Stimulated activated CD4-positive, alpha-beta T cell treated with anti-CD3 and anti-CD28 coated beads, Interleukin-2, amount 100 ng/mL, for 4 hours (primary cell): ENCODE measurements at places on chromosomes 5 and 9.

DNA sequence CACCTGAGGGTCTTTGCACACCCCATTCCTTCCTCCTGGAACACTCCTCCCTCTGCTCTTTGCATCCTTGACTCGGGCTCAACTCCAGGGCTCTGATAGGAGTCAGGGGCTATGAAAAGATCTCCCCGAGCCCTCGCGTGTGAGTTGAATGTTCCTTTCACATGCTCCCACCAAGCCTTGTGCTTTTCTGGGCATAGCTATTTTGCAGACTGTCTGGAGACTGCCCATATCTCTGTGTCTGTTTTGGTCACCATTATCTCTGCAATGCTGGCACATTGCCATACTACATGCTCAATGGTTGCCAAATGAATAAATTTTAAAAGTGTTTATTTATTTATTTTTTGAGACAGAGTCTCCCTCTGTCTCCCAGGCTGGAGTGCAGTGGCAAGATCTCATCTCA, 56.9 kb upstream of the PLPP1 start:
- no peak for DNase-seq

DNA sequence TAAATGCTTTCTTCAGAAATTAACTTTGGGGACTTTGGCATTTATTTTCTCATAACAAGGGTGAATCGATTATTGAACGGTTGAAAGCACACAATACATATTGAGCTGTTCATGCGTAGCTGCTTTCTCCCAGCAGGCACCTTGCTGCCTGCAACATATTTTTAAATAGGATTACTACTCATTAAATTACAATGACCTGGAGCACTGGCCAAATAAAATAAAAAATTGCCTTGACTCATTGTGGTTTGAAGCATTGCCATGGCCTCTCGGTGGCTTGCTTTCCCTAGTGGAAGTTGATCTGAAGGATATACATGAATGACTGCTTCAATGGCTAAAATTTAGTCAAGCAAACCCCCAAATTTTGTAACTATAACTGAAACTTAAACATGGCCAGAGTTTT, 181.6 kb upstream of the NUDT12 start:
- no peak for DNase-seq

DNA sequence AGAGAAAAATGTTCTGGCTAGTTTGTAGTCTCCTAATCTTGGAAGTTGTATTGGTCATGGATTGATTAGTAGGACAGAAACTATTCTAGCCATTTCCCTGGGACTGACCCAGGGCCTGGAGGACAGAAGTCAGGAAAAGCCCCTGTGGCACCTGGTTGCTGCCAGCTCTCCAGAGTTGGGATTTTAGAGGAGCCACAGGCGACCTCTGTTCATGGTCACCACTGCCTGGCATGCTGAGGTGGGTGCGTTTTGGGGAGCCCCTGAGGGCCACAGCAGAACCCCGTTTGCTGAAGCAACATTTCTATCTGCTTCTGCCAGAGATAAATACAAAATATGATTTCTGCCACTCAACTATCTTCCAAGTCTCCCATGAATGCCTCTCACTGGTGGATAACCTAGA, 7.6 kb upstream of the MAPK9 start:
- DNase-seq = no peak

DNA sequence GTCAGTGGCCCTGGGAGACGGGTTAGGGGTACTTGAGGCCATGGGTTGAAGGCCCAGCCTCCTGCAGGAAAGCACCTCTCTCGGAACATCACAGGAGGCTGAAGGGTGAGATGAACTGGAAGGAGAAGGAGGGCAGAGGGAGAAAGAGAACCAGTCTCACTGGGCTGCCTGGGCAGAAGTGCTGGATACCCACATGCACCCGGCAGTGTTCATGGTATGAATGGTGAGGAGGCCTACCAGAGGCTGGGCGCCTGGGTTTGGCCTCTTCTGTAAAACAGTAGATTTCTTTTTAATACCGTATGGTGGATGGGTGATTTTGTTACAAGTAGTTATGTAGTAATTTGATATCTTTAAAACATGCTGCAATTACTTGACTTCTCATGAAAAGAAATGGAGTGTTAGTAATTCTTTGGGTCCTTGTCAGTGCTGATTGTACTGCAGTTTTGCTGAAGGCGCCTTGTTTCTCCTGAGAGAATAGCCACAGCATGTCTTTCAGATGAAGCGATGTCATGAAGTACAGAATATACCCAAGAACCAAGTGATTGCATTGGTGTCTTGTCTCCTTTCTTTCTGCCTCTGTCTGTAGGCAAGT, 258.6 kb downstream of the FANCC start:
- DNase-seq = no peak

- DNase-seq = no peak
Measured at GRCh38 chr5:105573575-105573974, 2011.0 kb upstream of the NUDT12 start.

GRCh38 chr5:124634741-124635323, 111.6 kb downstream of the ZNF608 start:
- no peak for DNase-seq

DNA sequence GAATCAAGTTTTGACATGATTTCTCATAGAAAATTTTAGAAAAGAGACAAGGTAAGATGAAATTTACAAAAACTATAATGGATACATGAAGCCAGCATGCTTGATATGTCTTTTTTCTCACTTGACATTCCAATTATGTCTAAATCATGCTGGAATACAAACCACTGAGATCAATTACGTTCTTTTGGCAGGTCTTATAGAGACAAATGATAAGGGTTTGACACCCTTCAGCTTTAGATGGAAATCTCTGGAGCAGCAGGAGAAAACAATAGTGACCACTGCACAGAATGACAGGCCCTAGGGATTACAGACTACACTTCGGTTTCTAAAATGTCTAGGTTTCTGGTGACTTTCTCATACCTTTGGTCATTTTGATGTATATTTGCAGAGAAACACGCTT, 342.9 kb downstream of the TRPM3 start:
- no peak for DNase-seq

GRCh38 chr9:136141682-136142413, 23.2 kb upstream of the TMEM250 start:
- DNase-seq = no peak

GRCh38 chr9:121613009-121613752, 38.3 kb upstream of the DAB2IP start:
- no peak for DNase-seq

DNA sequence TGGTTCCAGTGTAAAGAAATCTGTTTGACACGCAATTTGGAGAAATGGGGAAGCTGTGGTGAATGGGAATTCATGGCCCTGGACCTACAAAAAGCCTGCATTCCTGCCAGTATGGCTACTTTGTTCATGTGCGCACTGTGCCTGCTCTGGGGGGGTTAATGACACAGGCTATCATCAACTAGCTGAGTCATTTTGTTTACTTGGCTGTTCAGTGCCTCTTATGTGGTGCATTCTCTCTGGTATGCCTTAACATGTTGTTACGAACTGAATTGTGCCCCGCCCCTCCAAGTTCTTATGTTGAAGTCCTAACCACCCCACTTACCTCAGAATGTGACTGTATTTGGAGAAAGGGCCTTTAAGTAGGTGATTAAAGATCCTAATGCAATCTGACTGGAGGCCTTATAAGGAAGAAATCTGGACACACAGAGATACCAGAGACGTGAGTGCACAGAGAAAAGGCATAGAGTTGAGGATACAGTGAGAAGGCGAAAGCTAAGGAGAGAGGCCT, 20.4 kb upstream of the UBAP1 start:
- no peak for DNase-seq

GRCh38 chr5:55324815-55325418, 17.1 kb downstream of the MTREX start:
- DNase-seq = no peak

GRCh38 chr5:6633469-6634245, 417 bp downstream of the SRD5A1 start:
- DNase-seq = no peak

- no peak for DNase-seq
Measured at GRCh38 chr5:80302636-80303035, 17.2 kb upstream of the SPZ1 start.

DNA sequence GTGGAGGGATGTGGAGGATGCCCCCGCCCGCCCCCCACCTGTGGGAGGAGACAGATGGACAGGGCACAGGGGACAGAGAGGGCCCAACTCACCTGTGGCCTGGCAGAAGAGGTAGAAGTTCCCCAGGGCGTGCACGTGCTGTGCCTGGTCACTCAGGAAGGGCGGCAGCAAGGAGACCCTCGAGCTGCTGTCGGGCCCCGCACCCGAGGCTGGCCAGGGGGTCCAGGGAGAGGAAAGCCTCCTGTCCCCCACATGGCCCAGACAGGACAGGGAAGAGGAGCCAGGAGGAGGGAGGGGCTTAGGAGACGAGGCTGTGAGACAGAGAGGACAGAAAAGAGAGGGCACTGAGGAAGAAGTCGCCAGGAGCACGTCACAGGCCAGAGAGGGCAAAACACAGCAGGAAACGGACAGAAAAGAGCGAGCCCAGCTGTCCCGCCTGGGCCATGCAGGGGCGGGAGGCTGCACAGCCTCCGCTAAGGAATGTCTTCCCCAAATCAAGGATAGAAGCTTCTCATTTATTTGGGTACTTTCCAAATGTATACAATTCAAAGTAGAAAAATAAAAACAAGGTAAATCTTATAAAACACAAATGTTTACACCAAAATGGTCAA, 58.5 kb downstream of the SECISBP2 start:
- DNase-seq = no peak

DNA sequence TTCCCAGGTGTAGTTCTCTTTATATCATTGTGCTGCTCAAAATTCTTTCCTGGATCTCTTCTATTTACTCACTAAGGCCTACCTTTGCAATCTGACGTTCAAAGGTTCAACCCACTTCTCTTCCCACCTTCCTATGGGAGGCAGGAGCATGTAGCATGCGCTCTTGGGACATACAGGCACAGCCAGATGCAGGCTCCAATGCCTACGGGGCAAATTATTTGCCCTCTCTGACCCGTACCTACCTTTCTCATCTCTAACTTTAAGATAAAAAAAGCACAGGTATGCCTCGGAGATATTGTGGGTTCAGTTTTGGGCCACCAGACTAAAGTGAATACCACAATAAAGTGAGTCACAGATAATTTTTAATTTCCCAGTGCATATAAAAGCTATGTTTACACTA, 460.5 kb downstream of the CCDC171 start:
- DNase-seq = no peak

GRCh38 chr9:89187541-89187940, 8.9 kb upstream of the SHC3 start:
- no peak for DNase-seq

- DNase-seq = peak; percentile 63
Measured at GRCh38 chr9:136644593-136645351, 17.9 kb upstream of the EGFL7 start.

DNA sequence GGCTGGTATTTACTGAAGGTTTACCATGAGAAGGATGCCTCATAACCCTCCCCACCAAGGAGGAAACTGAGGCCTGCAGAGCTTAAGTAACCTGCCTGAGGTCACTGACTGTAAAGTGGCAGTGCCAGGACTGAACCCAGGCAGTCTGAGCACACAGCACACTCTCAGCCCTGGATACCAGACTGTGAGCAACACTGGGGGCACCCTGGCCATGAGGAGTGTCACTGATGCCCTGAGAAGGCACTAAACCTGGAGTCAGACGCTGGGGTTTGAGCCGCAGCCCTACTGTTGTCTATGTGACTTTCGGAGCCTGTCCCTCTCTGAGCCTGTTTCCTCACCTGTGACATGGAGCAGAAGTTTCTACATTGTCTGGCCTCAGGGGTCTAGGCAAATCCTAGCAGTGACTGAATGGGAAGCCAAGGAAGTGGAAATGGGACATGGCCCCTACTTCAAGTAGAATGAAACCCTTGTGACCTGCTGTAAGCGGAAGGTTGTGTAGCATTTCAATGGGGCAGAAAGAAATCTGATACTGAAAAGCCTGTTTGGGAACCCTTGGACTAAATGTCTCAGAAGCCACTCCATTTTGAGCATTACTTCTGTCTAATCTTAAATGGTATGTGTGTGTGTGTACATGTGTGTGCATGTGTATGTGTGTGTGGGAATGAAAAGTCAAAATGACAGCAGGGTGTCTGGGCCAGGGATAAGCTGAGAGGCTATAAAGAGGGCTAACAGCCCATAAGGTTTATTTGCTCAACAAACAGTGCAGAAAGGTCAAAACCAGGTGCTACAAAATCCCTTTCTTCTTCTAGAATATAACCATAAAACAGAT, 36.0 kb downstream of the B4GALT1 start:
- no peak for DNase-seq

- no peak for DNase-seq
Measured at GRCh38 chr5:173646692-173647091, 30.2 kb upstream of the BOD1 start.

GRCh38 chr5:126516133-126516532, 78.9 kb downstream of the ALDH7A1 start:
- DNase-seq = no peak

DNA sequence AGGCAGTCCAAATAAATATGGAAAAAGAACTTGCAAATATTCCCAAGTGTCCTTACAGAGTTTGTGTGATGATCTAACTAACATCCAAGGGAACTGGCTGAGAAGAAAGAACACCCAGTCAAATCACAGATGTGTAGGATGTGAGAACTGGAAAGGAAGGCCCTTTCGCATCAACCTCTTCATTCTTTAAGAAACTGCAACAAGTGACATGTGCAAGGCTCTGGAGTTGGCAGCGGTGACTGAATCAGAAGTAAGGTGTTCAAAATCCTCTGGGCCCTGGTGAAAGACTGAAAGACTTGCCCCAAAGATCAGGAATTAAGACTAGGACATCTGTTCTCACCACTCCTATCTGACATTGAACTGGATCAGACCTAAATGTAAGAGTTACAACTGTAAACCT, 88.7 kb downstream of the RAPGEF1 start:
- no peak for DNase-seq

- no peak for DNase-seq
Measured at GRCh38 chr9:16521868-16522411, 348.5 kb downstream of the BNC2 start.

DNA sequence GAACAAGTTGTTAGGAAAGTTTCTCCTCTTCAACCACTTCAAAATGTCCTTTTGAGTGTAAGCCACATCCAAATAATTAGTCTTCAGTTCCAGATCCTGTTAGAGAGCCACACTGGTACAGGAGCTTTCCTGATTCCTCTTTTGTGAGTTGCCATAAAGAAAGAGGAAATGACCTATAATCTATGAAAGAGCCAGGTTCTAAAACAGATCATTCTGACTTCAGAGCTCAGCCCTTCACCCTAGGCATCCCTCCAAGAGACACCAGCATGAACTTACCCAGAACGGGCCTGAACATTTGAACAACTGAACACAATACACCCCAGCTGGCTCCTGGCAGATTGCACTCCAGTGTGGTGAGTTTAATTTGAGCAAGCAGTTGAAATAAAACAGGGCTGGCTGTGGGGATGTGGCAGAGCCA, 25.7 kb downstream of the SLC1A1 start:
- no peak for DNase-seq

DNA sequence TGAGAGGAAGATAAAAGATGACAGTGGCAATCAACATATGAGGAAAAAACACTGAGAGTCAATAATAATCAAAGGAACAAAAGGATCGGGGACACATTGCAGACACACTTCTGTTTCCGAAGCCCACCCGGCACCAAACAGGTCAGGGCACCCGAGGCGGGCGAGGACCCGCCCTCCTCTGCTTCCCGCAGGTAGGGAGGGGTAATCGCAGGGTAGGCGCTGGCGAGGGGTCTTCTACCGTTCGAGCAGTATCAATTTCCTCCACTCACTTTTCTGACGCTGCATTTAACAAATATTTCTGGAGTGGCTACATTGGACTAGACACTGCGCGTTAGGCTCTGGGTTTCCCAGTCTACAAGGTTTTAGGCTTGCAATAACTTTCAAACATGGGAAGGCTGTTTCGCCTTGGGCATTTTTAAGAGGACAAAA, 1.3 kb downstream of the TXN start:
- no peak for DNase-seq
